ENCODE measurements at places on chromosomes 2 and 18.

DNA sequence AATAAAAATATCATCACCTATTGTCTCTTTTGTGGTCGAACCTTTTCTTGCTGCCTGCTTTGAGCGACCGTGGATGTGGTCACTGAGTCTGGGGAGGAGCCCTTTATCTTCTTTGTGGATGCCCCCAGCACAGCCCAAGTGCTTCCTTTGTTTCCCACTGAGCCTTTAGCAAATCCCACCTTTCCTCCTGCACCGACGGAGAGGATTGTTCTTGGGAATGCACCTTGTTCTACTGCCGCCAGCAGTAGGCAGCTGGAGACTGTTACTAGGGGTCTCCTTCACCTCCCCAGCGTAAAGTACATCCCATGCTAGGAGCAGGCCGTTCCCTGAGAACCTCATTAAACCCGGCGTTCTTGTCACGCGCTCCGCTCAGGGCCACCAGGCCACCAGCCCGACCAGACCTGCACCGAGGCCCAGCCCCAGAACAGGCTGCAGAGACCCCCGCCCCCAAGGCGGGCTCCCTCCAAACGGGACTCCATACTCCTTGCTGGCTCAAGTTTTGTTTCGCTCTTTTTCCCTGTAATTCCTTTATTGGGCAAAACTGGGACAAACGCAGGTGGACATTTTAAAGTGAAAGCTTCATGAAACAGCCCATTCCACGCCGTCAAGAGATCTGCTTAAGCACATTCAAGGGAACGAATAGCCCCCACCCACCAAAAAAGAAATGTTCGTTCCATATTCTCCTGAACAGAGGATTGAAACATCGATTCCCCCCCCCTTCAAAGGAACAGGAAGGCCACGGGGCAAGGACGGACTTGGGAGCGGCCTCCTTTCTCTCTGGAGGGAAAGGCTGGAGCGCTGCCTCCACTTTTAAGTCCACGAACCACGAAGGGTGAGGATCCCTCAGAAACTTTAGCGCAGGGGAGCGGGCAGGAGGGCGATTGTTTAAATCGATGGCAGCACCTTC, 1.1 kb upstream of the MAT2A start:
- peak; percentile 51 for DNase-seq

- DNase-seq, result no peak
These were observed 365.7 kb downstream of the TNS1 start for GRCh38 chr2:217636991-217637561.

GRCh38 chr2:129757915-129758783, 221.3 kb upstream of the RAB6C start:
- no peak for DNase-seq

DNA sequence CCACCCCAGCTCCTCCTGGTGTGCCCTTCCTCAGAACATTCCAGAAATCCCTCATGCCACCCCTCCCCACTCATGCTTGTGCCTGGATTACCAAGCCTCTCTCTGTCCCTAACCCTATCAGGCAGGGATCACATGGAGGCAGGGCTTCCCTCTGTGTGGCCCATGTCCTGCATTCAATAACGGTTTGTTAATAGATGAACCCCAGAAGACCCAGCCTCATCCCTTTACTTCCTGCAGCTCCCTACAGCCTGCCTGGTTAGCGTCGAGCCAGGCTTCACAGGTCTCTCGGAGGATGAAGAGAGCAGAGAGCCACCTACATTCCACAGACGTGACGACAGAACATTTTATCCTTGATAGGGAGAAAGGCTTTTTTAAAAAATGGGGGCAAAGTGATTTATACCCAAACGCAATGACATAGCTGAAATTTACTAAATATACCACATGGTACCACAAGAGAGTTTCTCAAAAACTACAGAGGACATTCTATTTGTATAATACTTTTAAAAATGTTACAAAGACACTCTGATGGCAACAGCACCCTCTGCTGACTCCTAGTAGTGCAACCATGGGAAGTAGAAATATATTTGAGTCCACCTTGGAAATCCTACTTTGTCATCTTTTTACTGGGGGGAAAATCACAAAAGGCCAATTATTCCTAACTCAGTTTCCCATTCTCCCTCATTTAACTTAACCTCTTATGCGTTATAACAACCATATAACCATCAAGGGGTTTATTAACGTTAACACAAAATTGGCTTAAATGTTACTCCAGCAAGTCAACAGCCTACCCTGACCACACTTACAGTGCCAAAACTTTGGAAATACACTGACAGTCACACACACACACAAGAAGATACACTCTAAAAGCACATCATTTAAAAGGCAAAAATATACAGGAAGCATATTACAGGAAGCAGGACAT, 30.7 kb downstream of the FBXO15 start:
- peak; percentile 40 for DNase-seq

GRCh38 chr2:38619458-38620164, 16.9 kb upstream of the HNRNPLL start:
- DNase-seq, result no peak

DNA sequence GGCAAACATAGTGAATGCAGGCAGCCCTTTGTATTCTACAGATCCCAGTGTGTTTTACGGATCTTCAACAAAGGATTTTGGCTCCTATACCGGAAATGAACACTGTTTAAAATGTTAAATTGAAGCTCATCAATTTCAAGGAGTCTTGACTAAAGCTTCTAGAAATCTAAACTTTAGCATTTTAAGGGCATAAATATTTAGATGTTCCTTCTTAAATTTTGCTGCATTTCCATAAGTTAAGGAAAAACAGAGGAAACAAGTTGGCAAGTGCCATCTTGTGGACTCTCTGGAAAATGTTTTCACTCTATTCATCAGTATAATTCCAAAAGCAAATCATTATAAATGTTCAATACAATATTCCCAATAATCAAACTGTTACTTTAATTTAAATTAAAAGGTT, 19.6 kb downstream of the CHN1 start:
- peak; percentile 47 for DNase-seq

DNA sequence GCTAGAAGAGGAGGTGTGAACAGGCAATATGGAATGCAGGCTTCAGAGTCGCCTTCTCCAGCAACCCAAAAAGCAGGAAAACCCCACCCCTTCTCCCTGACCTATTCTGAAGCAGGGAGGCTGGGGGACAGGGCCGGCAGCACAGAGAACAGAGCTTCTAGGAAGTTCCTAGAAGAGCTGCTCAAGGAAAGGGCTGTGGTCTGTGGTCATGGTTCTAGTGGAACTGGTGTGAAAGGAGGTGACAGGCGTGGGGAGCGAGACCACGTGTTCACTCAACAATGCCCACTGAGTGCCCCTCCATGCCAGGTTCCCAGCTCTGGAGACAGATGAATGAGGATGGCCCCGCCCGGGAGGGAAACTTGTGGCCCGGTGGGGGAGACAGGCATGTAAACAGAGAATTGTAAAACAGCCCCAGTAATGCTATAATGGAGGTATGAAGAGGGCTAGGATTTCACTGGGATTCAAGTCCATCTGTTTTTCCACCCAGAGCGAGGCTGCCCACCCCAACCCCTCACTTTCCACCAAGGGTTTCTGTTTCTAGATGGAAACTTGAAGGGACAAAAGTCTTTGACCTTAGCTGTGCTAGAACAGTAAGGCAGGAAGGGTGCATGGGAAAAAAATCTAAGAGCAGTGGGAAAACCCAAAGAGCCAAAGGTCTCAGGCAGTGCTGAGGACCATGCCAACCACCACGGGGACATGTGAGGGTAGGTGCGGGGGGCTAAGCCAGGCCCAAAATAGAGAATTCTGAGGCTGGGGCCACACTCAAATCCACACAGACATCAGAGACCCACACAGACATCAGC, 71.8 kb downstream of the TNS1 start:
- no peak for DNase-seq

GRCh38 chr18:69215161-69215560, 185.5 kb upstream of the DOK6 start:
- DNase-seq, result no peak

- peak; percentile 84 for DNase-seq
These were observed at the start of gene TRIB2 for GRCh38 chr2:12716282-12717190. TRIB2 (plus strand) TSS chr2:12716936; CDS start chr2:12718308, 1,372 bp downstream.

GRCh38 chr2:233413046-233413445, 58.8 kb downstream of the DGKD start:
- peak; percentile 67 for DNase-seq

- DNase-seq, result no peak
These were observed 368.6 kb downstream of the GRB14 start for GRCh38 chr2:164252568-164253287.

GRCh38 chr2:72991439-72991725, 74.1 kb downstream of the EMX1 start:
- no peak for DNase-seq

DNA sequence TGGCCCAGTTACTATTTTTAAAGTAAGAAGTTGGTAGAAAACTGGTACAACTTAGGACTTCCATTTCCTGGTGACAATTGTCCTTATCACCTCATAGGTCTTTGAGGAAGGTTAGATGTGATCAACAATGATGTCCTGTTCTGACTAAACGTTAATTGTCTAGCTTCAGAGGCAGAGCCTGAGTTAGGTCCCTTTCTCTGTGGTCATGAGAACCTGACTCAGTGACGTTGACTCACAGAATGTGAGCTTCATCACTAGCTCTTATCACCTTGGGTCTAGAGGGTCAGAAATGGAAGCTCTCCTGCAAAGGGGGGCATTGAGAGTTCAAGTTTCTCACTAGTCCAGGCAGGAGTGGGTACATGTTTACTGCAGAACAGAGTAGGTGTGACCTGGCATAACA, 60.6 kb upstream of the ATP8B1 start:
- no peak for DNase-seq

GRCh38 chr2:5657231-5657630, 35.0 kb upstream of the SOX11 start:
- no peak for DNase-seq

- DNase-seq, result no peak
These were observed 44.5 kb downstream of the MAPRE2 start for GRCh38 chr18:35085450-35086380.

- DNase-seq, result no peak
These were observed 18.5 kb downstream of the PDCL3 start for GRCh38 chr2:100581277-100581612.

GRCh38 chr2:177028296-177028695, 184.3 kb upstream of the HNRNPA3 start:
- no peak for DNase-seq

DNA sequence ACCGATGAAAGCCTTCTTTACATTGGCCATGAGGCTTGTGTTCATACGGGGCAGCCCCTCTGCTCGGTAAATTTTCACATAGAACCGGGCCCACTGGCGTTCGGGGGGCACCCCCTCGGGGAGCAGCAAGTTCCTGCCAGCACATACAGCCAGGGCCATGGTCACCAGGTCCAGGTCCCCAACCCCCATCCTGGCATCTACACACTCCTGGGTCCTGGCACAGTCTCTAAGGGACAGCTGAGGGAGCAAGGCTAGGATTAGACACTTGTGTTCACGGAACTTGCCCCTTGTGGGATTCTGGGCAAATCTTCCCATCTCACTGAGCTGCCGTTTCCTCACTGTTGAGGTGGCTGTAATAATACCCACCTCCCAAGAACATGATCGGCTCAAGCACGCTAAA, 5.6 kb upstream of the OTOF start:
- DNase-seq, result no peak

- no peak for DNase-seq
These were observed 244.0 kb downstream of the PDE11A start for GRCh38 chr2:177828557-177828956.

GRCh38 chr2:236601316-236602202, 31.9 kb downstream of the ACKR3 start:
- no peak for DNase-seq

DNA sequence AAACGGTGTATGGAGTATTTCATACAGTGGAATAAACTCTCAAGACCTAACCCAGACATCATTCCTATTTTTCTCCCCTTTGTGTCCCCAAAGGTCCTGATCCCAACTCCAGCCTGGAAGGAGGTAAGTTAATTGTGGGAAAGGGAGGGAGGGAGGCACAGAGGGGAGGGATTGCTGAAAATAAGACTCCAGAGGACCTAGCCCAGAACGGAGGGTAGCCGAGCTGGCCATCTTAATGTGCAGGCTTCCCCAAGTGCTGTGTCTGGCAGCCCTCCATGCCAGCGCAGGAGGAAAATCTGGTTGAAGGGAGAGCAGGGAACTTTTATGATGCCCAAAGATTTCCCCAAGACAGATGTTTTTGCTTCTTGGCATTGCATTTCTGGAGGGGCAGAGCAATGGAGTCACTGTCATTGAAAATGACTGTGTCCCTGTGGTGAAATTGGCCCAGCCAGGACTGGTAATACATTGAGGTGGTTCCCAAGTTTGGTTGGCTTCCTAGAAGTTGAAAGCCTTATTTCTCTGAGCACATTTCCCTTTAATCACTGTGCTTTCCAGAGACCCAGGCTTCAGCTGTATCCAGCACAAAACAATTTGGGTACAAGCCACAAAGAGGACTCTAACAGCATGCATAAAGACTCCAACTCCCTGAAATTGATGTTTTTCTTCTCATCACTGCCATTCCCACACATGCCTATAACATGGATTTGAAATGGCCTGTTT, 202.7 kb downstream of the AGPS start:
- DNase-seq, result no peak

DNA sequence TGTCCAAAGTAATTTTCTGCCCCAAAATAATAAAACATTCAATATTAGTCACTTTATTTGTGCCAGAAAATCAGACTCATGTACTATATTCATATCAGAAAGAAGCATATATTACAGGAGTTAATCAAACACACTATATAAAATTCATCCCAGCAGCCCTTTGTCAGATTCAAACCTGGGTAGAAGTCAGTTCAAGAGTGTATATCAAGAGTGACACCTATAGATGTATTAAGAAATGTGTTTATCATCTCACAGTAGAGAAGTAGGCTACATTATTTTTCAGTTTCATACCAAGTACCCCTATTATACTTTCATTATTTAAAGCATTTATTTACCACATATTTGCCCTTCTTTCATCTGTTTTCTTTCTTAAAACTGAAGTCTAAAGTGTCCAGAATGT, 193.2 kb upstream of the DDX18 start:
- no peak for DNase-seq

DNA sequence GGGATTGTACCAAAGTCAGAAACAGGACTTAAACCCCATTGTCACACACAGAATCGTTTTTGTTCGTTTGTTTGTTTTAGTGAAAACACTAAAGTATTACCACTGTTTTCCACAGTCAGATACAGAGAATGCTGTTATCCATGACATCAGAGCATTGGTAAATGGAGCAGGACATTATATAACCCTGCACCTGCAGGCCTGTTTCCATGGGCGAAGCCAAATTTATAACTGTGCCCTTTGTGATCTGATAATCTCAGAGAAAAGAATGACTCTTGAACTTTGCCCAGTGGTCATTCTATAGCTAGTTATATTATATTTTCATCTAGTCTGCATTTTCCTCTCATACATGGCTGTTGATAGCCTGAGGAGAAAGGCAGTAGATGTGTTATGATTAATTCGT, 217.6 kb downstream of the TMEM182 start:
- DNase-seq, result no peak

Measured in ACHN (cell line).